Mammary microvascular endothelial cell (primary cell): ENCODE measurements at places on chromosomes 11 and 22. TPM values are rescaled to one million over a fixed set of nuclear protein-coding genes. Genes with fewer than 3 reads are reported as not detected.

RCOR2 gene
- total RNA-seq: 0.07 TPM in 1 of 2 replicates, not detected in the other

LSP1 gene
- total RNA-seq: 0.20 TPM in 1 of 2 replicates, not detected in the other

FERMT3 gene
- total RNA-seq: 59.4 and 69.7 TPM in 2 replicates

PANX3 gene
- total RNA-seq: not detected in 2 replicates
